Ammon's horn (tissue), 1 donor: ENCODE measurements at places on chromosomes 3 and 15.

DNA sequence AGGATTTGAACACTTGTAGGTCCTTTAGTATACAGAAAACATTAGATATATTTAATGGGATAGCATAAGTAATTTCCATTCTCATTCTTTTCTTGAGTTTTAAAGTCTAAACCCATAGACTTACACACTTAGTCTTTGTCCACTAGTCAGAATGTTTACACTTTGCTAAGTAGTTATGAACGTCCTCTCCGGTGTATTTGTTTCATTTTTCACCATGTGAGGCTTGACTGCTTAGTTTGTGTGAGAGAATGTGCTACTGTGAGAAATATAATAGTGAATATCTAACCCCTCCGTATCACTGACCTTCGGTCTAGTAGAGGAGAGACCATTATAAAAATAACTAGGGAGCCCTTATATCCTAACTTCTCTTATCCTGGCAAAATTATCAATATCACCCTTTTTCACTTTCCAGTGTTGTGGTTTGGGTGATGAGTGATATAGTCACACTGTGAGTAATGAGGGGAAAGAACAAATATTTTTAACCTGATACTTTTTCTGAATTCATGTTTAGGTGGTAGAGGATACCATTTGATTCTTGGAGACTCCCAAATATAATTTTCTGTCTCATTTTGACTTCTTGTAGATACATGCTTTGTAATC, 122.4 kb downstream of the UBE2E2 start:
- DNase-seq, result no peak

GRCh38 chr3:48186631-48187300, 1.5 kb downstream of the CDC25A start:
- DNase-seq, result no peak

DNA sequence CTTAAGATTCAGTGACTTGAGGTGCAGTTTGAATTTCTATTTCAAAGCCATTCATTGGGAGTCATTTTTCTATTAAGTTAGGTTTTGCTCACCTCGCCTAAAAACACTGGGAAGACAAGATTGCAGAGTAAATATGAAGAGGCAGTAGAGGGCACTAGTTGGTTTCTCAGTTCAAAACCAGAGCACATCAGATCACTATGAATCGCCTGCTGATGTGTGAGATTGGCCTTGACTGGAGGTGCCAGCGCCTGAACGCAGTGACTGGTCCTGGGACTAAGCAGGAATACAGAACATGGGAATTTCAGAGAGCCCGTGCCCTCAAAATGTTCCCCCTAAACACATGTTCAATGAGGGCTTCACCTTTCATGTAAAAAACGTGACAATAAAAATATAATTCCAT, 229.0 kb downstream of the ITPR1 start:
- DNase-seq, result peak; percentile 78

GRCh38 chr3:97646932-97647331, 117.6 kb upstream of the ARL6 start:
- no peak for DNase-seq

- no peak for DNase-seq
These were observed 40.8 kb upstream of the ABHD17C start for GRCh38 chr15:80654299-80654698.

DNA sequence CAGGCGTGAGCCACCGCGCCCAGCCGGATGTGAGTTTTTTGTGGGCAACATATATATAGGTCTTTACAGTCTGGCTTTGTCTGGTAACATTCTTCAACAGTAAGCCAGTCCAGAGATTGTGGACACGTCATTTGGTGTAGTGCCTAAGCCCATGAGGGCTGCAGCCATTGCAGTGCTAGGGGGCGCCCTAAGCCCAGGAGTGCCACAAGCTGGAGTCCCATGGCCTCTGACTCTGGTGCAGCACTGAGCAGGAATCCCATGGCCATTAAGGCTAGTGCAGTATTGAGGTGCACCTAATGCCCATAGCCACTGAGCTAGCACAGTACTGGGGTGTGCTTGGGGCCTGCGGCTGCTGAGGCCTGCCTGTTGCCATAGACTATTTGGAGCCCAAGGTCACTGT, 136.4 kb upstream of the NDN start:
- no peak for DNase-seq
